Activated CD4-positive, alpha-beta memory T cell treated with anti-CD3 and anti-CD28 coated beads for 36 hours (primary cell): ENCODE measurements at places on chromosomes 16 and 17. TPM values are rescaled to one million over a fixed set of nuclear protein-coding genes. Genes with fewer than 3 reads are reported as not detected.
A peak's percentile ranks its signal among the peaks of the same experiment; 100 is the strongest.

DNA sequence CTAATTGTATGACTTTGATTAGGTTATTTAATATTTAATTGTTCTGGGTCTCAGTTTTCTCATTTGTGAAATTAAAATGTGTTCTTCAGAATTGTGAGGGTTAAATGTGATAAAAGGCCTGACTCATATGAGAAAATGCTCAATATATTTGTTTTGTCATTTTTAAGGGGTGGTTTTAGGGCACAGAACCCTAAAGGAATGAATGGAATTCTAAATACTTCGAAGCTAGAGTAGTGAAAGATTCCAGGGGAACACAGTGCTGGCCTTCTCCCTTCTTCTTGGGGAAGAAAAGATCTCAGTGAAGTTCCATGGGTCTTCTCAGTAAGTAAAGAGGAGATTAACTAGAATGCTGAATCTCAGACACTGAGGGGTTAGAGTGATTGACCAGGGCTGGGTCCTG, 3.9 kb upstream of the SMPD3 start:
- DNase-seq, result no peak
- no peaks in the 10 kb centered on the region for H3K27me3 ChIP-seq
- no peaks in the 10 kb centered on the region for H3K36me3 ChIP-seq

DNA sequence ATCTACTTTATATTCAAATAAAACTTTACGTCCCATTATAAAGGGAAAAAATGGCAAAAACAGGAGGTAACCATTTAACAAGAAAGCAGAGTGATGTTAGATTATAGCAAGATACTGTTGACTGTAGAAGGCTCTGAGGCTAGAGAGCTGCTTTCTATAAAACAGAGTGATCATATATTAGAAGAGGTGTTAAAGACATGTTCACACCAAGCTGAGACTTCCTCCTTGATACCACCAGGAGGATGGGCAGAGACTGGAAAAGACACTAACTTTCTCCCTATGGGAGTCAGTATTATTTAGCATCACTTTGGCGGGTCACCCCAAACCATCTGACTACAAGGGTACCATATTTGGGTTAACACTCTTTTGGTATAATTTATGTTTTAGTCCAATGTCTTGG, 687 bp upstream of the CIITA start:
- H3K27me3 ChIP-seq, result peaks cover 66% of the 10 kb centered on the region
- H3K36me3 ChIP-seq, result no peaks in the 10 kb centered on the region
- no peak for DNase-seq
- peak overlapping the region; percentile 24 for H3K27ac ChIP-seq
- peaks cover 69% of the 10 kb centered on the region for H3K4me1 ChIP-seq
- no peak overlapping the region for H3K4me3 ChIP-seq

GRCh38 chr16:87806641-87807546, 41.1 kb upstream of the KLHDC4 start:
- DNase-seq, result peak; percentile 76
- peak overlapping the region; percentile 81 for H3K27ac ChIP-seq
- peaks cover 2% of the 10 kb centered on the region for H3K36me3 ChIP-seq
- H3K27me3 ChIP-seq, result no peaks in the 10 kb centered on the region
- peaks cover 23% of the 10 kb centered on the region for H3K4me1 ChIP-seq

Gene PRR35
- not detected for total RNA-seq

Gene CDYL2
- 29.4 TPM for total RNA-seq

Gene TTLL6
- not detected for total RNA-seq

Gene PRMT7
- 60.4 TPM for total RNA-seq

Gene SPN
- 109 TPM for total RNA-seq

Gene MINK1
- total RNA-seq, result 67.5 TPM

Gene SPSB3
- total RNA-seq, result 21.2 TPM

Gene OR1D2
- total RNA-seq, result not detected
